ENCODE measurements at places on chromosomes 7 and 10. TPM values are rescaled to one million over a fixed set of nuclear protein-coding genes. Genes with fewer than 3 reads are reported as not detected.

The WEE2 gene
- polyA plus RNA-seq, result not detected

The INHBA gene
- 4.8 TPM for polyA plus RNA-seq

The THNSL1 gene
- polyA plus RNA-seq, result 5.5 TPM

The TMEM270 gene
- polyA plus RNA-seq, result not detected

The FKBP6 gene
- polyA plus RNA-seq, result 0.29 TPM

The GRID2IP gene
- 0.08 TPM for polyA plus RNA-seq

The FMC1 gene
- polyA plus RNA-seq, result 13.5 TPM

The HECW1 gene
- not detected for polyA plus RNA-seq

The NUTM2B gene
- 1.6 TPM for polyA plus RNA-seq

The SLC29A3 gene
- 4.5 TPM for polyA plus RNA-seq

The DLX5 gene
- polyA plus RNA-seq, result not detected

GRCh38 chr10:131697476-131698128 is 203.2 kb upstream of the PPP2R2D start:
- no peak for DNase-seq
- no peaks in the 10 kb centered on the region for H3K36me3 ChIP-seq
- H3K4me3 ChIP-seq, result no peak overlapping the region
- no peak overlapping the region for H3K27ac ChIP-seq
- peaks cover 7% of the 10 kb centered on the region for H3K4me1 ChIP-seq
- H3K27me3 ChIP-seq, result peaks cover 4% of the 10 kb centered on the region

GRCh38 chr7:70092314-70093204 is 494.3 kb downstream of the AUTS2 start:
- H3K27me3 ChIP-seq, result no peaks in the 10 kb centered on the region
- DNase-seq, result peak; percentile 94
- H3K4me1 ChIP-seq, result peaks cover 27% of the 10 kb centered on the region
- no peak overlapping the region for H3K4me3 ChIP-seq
- peak overlapping the region; percentile 72 for H3K27ac ChIP-seq

GRCh38 chr10:128361487-128361886 is 235.3 kb upstream of the MKI67 start:
- H3K27me3 ChIP-seq, result peaks cover 2% of the 10 kb centered on the region
- no peak overlapping the region for H3K4me3 ChIP-seq
- no peak overlapping the region for H3K27ac ChIP-seq
- DNase-seq, result no peak

- H3K27me3 ChIP-seq, result no peaks in the 10 kb centered on the region
- H3K36me3 ChIP-seq, result no peaks in the 10 kb centered on the region
- no peaks in the 10 kb centered on the region for H3K4me1 ChIP-seq
- no peak overlapping the region for H3K27ac ChIP-seq
- DNase-seq, result no peak
Measured at GRCh38 chr10:124315591-124316270, 103.0 kb downstream of the OAT start.

DNA sequence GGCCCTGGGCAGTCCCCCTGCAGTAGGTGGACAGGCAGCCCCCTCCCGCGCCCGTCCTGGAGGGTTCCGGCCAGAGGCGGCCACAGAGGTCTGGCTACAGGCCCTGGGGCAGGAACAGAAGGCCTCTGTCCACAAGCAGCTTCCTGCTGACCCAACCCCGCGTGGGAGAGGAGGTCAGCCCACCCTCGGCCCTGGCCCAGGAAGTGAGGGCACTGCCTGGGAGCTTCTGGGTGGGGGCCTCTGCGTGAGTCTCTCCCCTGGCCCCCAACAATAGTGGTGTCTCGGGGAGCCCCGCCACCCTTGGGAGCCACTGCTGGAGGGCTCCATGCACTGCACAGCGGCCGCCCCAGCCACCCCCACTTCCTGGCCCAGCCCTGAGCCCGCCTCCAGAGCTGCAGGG is 4.7 kb downstream of the MICALL2 start:
- H3K36me3 ChIP-seq, result no peaks in the 10 kb centered on the region
- no peak overlapping the region for H3K27ac ChIP-seq
- no peak for DNase-seq

DNA sequence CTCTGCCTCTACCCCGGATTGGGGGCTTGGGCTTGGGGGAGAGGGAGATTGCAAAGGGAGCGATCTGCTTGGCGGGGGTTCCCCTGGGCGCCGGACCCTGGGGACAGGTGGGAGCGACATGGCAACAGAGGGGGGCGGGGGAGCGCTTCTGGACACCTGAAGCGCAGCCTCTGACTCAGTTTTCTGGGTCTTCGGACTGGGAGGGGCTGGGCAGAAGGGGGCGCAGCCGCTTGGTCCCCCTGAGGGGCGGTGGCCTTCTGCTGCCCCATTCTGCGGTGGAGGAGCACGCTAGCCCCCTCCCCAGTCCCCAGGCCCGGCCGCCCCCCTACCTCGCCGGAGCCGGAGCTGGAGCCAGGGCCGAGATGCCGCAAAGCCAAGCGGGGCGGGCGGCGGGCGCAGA is 380 bp downstream of the NAT16 start:
- H3K4me1 ChIP-seq, result peaks cover 4% of the 10 kb centered on the region
- H3K27ac ChIP-seq, result no peak overlapping the region
- DNase-seq, result no peak

- no peak overlapping the region for H3K27ac ChIP-seq
- no peak for DNase-seq
- no peak overlapping the region for H3K4me3 ChIP-seq
- no peaks in the 10 kb centered on the region for H3K27me3 ChIP-seq
- no peaks in the 10 kb centered on the region for H3K4me1 ChIP-seq
Measured at GRCh38 chr10:27197980-27198620, 42.5 kb downstream of the ACBD5 start.

DNA sequence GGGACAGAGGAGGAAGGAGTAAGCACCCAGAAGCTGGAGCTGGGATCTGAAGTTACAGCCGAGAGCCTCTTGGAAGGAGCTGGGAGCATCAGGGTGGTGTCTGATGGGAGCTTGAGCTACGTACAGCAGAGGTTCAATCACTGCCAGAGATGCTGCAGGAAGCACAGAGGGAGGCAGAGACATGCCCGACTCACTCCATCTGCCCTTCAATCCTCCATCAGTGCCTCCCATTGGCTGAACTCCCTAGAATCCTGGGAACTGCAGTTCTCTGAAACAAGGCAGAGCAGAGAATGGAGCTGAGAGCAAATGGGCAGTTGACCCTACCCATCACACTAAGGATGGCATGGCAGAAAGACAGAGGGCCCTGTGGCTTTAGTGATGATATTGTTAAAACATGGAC is 40.0 kb upstream of the CTBP2 start:
- H3K27me3 ChIP-seq, result peaks cover 5% of the 10 kb centered on the region
- no peaks in the 10 kb centered on the region for H3K4me1 ChIP-seq
- H3K36me3 ChIP-seq, result no peaks in the 10 kb centered on the region
- no peak overlapping the region for H3K27ac ChIP-seq

- H3K27me3 ChIP-seq, result no peaks in the 10 kb centered on the region
- H3K4me1 ChIP-seq, result no peaks in the 10 kb centered on the region
- no peak overlapping the region for H3K27ac ChIP-seq
- peaks cover 72% of the 10 kb centered on the region for H3K36me3 ChIP-seq
Measured at GRCh38 chr7:140039896-140040295, 22.9 kb downstream of the PARP12 start.

DNA sequence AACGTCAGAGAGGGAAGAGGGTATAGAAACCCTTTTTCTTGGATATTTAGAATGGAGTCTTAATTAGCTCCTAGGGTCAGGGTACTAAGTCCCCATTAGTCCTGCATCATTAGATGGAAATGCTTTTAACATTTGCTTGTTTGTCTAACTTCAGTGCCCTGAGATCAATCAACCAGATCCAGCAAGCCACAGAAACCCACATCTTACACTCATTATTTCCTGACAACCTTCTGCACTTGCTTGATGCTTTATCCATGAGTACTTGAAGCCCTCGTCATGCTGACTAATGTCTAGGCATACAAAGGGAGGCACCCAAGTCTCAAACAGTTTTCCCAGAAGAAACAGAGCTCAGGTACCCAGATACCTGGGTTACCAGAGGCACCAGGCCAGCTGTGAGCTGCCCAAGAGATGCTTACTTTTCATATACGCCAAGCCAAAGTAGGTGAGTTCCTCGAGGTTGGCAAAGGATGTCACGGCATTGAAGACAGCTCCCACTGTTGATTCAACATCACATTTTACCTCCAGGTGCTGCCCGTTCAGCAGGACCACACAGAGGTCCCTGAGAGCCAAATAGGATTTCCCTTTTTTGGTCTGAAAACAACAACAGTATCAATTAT is 42.7 kb downstream of the FRMPD2 start:
- no peaks in the 10 kb centered on the region for H3K4me1 ChIP-seq
- no peak overlapping the region for H3K27ac ChIP-seq
- H3K4me3 ChIP-seq, result no peak overlapping the region
- no peaks in the 10 kb centered on the region for H3K27me3 ChIP-seq
- no peak for DNase-seq
- H3K36me3 ChIP-seq, result no peaks in the 10 kb centered on the region

- no peaks in the 10 kb centered on the region for H3K27me3 ChIP-seq
- H3K4me3 ChIP-seq, result no peak overlapping the region
- H3K4me1 ChIP-seq, result peaks cover 17% of the 10 kb centered on the region
- no peaks in the 10 kb centered on the region for H3K36me3 ChIP-seq
Measured at GRCh38 chr10:129545261-129545660, 78.2 kb downstream of the MGMT start.

DNA sequence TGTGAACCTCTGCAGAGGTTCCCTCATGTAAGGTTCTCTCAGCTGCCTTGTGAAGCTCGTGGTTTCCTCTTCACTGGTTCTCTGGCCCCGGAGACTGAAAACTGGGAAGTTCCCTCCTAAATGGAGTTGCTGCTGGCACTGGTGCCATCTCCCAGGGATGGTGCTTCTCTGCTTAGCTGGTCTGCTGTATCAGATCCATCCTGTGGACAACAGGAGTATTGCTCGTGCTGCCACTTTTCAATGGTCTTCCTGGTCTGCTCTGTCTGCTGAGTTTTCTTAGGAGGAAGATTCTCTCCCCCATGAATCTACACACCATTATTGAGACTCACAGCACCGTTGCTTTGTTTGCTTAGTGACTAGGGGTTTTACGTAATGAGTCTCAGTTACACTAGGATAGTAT is 247.8 kb downstream of the OTUD1 start:
- no peak overlapping the region for H3K4me3 ChIP-seq
- no peaks in the 10 kb centered on the region for H3K36me3 ChIP-seq
- no peak overlapping the region for H3K27ac ChIP-seq
- no peaks in the 10 kb centered on the region for H3K4me1 ChIP-seq
- H3K27me3 ChIP-seq, result peaks cover 2% of the 10 kb centered on the region

DNA sequence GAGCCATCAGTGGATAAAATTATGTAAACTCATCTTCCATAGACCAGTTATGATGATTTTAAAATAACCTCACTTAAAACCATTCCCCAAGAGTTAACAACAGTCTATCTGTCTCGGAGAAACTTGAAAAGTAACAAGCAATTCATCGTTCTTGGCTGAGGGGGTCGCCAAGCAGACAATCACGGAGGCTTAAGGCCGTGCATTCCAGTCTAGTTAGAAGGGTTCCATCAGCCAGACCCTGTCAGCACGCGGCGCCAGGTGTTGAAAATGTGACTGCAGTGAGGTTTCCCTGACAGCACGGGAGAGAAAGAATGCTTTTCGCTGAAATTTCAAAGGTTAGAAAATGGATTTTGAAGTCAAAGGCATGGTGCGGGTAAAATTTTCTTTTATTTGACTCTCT is 1025.0 kb upstream of the CELF2 start:
- no peak overlapping the region for H3K27ac ChIP-seq
- no peaks in the 10 kb centered on the region for H3K36me3 ChIP-seq
- H3K4me3 ChIP-seq, result no peak overlapping the region
- H3K27me3 ChIP-seq, result no peaks in the 10 kb centered on the region
- no peaks in the 10 kb centered on the region for H3K4me1 ChIP-seq
- peak; percentile 41 for DNase-seq

DNA sequence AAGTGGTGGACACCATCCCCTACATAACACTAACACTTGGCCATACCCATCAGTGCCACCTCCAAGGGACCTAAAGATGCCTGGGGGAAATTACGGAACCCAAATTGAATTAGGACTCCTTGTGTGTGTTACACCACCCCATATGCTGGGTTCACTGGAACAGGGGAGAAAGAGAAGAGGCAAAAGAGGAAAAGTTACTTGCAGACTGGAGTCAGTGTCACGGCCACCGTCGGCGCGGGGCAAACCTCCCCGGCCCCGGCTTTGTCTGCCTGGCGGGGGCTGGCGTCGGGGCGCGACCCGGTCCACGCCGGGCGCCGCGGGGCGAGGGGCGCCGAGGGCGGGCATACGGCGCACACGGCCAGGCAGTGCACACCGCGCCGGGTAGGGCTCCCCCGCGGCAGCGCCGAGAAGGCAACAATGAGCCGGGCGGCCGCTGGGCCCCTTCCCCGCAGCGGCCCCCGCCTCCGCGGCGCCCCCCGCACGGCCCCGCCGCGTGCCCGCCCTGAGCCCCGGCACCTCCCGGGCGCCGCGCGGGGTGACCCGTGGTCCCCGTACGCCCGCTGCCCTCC is 171.1 kb downstream of the FAM107B start:
- H3K27ac ChIP-seq, result no peak overlapping the region
- H3K36me3 ChIP-seq, result peaks cover 15% of the 10 kb centered on the region
- H3K4me3 ChIP-seq, result peak overlapping the region; percentile 46
- peaks cover 18% of the 10 kb centered on the region for H3K4me1 ChIP-seq
- peaks cover 8% of the 10 kb centered on the region for H3K27me3 ChIP-seq

DNA sequence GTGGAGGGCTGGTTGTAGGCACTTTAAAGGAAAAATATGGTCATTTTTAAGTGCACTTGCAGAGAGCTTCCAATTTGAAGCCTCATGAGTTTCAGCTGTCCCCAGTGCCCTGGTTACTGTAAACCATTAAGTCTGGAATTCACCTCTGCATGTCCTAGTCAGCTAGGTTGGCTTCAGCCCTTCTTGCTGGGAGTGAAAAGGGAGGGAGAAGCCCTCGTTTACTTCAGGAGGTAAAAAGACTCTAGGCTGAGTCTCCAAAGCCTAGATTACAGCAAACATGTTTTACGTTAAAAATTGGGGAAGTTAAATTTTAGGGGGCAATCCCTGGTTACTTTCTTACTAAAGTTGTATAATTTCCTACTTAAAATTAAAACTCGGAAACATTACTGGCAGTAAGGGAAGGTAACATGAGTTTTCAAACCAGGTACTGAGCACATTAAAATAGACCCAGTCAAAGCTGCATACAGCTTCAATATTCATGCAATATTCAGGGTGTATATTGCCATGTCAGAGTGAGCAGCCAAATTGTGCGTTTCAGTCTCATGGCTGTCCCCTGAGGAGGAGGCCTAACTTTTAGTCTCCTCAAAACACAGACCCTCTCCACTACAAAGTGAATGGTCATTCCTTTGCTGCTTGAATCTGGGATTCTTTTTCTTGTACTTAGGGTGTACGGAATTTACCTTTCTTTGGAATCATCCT is 156.7 kb downstream of the PRKG1 start:
- peaks cover 5% of the 10 kb centered on the region for H3K4me1 ChIP-seq
- no peak overlapping the region for H3K4me3 ChIP-seq
- no peak for DNase-seq
- H3K27me3 ChIP-seq, result no peaks in the 10 kb centered on the region
- no peaks in the 10 kb centered on the region for H3K36me3 ChIP-seq

- H3K27me3 ChIP-seq, result no peaks in the 10 kb centered on the region
- H3K4me1 ChIP-seq, result no peaks in the 10 kb centered on the region
- H3K36me3 ChIP-seq, result no peaks in the 10 kb centered on the region
- no peak overlapping the region for H3K27ac ChIP-seq
- H3K4me3 ChIP-seq, result no peak overlapping the region
Measured at GRCh38 chr7:130929896-130930659, 196.1 kb upstream of the KLF14 start.
